A673 (cell line): ENCODE measurements at places on chromosomes 16 and 17.

DNA sequence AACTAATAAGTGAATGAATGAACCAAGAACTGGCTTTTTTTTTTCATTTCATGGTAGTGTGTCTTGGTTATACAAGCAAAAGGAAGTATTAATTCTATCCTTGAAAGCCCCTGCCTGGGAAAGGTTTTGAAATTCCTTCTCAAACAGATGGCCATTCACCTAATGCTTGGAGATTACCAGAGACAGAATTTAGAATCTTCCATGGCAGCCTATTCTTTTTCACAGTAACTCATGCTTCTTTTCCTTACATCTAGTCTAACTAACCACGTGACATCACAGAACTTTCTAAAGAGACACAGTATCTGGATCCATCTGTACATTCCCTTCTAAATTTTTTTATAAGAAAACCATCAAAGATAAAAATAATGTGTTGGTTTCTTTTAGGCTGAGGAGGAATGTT lies 151.6 kb downstream of the FTO start:
- H3K4me1 ChIP-seq = no peaks in the 10 kb centered on the region
- no peak for DNase-seq
- H3K27me3 ChIP-seq = no peaks in the 10 kb centered on the region
- no peaks in the 10 kb centered on the region for H3K36me3 ChIP-seq

DNA sequence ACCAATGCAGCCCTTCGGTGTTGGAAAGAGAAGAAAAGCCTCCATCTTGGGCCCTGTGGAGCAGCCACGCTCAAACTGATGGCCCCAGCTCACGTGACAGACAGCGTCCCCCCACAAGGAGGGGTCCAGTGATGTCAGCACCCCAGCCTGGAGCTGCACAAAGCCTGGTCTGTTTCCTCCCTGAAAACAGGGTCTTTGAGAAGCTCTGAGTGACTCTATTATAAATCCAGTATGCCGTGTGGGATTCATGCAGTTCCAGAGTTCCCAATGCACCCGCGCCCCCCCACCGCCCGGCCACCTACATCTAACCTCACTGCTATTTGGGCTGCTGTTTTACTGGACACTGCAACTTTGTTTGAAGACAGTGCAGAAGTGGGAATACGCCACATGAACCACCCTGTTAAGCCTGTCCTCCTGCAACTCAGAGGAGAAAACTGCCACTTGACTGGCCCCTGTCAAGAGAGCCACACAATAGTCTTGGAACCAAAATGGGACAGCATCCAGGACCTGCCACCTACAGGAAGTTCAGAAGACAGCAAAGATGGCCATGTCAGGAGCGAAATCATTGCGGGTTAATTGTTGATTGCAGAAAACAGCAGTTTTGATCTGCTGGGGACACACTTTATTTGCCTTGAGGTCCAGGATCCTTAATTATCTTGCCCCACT lies 33.1 kb downstream of the PMP22 start:
- no peak overlapping the region for H3K4me3 ChIP-seq
- H3K27ac ChIP-seq = no peak overlapping the region
- no peaks in the 10 kb centered on the region for H3K36me3 ChIP-seq

DNA sequence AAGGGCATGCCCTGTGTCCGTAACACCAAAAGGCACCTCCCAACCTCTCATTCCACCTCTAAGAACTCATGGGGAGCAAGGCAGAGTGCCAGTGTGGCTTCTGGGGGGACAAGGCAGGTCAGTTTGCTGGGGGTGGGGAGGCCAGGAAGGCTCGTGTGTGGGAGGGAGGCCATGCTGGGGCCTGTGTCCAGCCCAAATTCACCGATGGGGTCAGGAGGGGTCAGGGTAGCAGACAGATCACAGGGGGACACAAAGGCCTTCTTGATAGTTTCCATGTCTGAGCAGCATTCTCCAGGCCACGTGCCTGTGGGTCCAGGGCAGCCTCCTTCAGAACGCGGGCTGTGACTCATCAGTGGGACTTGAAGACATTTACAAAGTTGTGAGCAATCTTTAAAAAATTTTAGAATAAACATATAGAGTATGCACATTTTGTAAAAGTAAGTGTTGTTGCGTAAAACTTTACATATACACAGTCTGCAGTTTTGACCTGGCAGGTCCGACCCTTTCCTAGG lies 20.9 kb downstream of the SPACA3 start:
- H3K4me3 ChIP-seq = no peak overlapping the region
- no peaks in the 10 kb centered on the region for H3K27me3 ChIP-seq
- H3K4me1 ChIP-seq = no peaks in the 10 kb centered on the region
- H3K27ac ChIP-seq = no peak overlapping the region
- no peaks in the 10 kb centered on the region for H3K36me3 ChIP-seq

- no peaks in the 10 kb centered on the region for H3K36me3 ChIP-seq
- no peaks in the 10 kb centered on the region for H3K4me1 ChIP-seq
- H3K27me3 ChIP-seq = no peaks in the 10 kb centered on the region
Measured at GRCh38 chr16:30110661-30111060, 2.7 kb downstream of the GDPD3 start.

DNA sequence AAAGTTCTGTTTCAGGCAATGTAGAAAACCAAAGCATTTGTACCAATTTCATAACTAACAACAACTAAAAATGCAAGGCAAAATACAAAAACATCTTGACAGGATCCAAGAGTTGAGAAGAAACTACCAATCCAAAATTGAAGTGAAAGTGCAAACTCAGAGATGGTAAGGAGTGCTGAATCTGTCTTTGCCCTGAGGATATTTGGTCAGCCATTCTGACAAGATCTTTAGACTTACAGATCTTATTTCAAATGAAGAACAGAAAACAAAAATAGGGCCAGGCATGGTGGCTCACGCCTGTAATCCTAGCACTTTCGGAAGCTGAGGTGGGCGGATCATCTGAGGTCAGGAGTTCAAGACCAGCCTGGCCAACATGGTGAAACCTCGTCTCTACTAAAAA lies 412.8 kb downstream of the ZFHX3 start:
- H3K27ac ChIP-seq = no peak overlapping the region
- H3K27me3 ChIP-seq = no peaks in the 10 kb centered on the region
- H3K36me3 ChIP-seq = no peaks in the 10 kb centered on the region
- H3K4me1 ChIP-seq = no peaks in the 10 kb centered on the region
- H3K4me3 ChIP-seq = no peak overlapping the region

- DNase-seq = no peak
- no peak overlapping the region for H3K4me3 ChIP-seq
- H3K27ac ChIP-seq = no peak overlapping the region
- H3K27me3 ChIP-seq = no peaks in the 10 kb centered on the region
- H3K4me1 ChIP-seq = no peaks in the 10 kb centered on the region
Measured at GRCh38 chr16:17154981-17155380, 315.8 kb downstream of the XYLT1 start.

- H3K27me3 ChIP-seq = no peaks in the 10 kb centered on the region
- no peaks in the 10 kb centered on the region for H3K4me1 ChIP-seq
- DNase-seq = peak; percentile 22
- peak overlapping the region; percentile 75 for H3K27ac ChIP-seq
Measured at GRCh38 chr16:1781758-1782407, 488 bp downstream of the SPSB3 start.

GRCh38 chr16:66512272-66513110 lies 37.4 kb downstream of the TK2 start:
- DNase-seq = no peak
- H3K4me3 ChIP-seq = no peak overlapping the region
- peaks cover 11% of the 10 kb centered on the region for H3K4me1 ChIP-seq
- no peaks in the 10 kb centered on the region for H3K36me3 ChIP-seq
- H3K27me3 ChIP-seq = no peaks in the 10 kb centered on the region

DNA sequence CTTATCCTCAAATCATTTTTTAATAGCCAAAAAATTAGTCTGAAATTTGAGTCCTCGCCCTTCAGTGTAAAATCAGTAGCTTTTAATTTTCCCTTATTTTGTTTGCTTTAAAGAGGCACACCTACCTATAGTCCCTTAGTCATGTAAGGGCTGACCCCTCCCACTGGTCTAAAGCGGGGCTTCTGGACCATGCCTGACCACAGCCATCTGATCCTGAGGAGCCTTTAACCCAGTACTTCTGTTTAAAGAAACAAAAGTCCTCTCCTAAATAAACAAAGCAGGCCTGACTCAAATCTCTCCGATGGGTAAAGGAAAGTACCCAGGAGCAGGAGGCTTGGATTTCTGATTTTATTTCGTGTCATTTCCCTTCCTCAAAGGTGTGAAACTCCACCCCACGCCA lies 92.0 kb upstream of the CCL2 start:
- no peaks in the 10 kb centered on the region for H3K4me1 ChIP-seq
- peaks cover 5% of the 10 kb centered on the region for H3K27me3 ChIP-seq
- no peak overlapping the region for H3K4me3 ChIP-seq
- no peak overlapping the region for H3K27ac ChIP-seq

- H3K27ac ChIP-seq = no peak overlapping the region
- peaks cover 18% of the 10 kb centered on the region for H3K4me1 ChIP-seq
- no peak for DNase-seq
- no peak overlapping the region for H3K4me3 ChIP-seq
Measured at GRCh38 chr16:66900721-66901441, 17.8 kb downstream of the CDH16 start.

- H3K27me3 ChIP-seq = no peaks in the 10 kb centered on the region
- peaks cover 14% of the 10 kb centered on the region for H3K4me1 ChIP-seq
- H3K4me3 ChIP-seq = no peak overlapping the region
- H3K27ac ChIP-seq = no peak overlapping the region
- no peak for DNase-seq
Measured at GRCh38 chr17:3896108-3896967, 3.5 kb upstream of the CAMKK1 start.

DNA sequence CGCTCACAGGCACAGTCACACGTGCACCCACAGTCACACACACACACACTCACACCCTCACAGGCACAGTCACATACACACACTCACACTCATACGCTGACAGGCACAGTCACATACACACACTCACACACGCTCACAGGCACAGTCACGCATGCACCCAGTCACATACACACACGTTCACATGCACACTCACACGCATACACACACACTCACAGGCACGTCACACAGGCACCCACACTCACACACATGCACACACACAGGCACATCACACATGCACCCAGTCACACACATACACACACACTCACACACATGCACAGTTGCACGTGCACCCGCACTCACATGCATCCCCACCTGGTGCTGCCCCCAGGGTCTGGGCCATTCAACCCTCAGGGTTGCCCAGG lies 46.1 kb upstream of the CBFA2T3 start:
- no peak for DNase-seq
- H3K36me3 ChIP-seq = no peaks in the 10 kb centered on the region
- no peak overlapping the region for H3K4me3 ChIP-seq
- peaks cover 43% of the 10 kb centered on the region for H3K27me3 ChIP-seq

DNA sequence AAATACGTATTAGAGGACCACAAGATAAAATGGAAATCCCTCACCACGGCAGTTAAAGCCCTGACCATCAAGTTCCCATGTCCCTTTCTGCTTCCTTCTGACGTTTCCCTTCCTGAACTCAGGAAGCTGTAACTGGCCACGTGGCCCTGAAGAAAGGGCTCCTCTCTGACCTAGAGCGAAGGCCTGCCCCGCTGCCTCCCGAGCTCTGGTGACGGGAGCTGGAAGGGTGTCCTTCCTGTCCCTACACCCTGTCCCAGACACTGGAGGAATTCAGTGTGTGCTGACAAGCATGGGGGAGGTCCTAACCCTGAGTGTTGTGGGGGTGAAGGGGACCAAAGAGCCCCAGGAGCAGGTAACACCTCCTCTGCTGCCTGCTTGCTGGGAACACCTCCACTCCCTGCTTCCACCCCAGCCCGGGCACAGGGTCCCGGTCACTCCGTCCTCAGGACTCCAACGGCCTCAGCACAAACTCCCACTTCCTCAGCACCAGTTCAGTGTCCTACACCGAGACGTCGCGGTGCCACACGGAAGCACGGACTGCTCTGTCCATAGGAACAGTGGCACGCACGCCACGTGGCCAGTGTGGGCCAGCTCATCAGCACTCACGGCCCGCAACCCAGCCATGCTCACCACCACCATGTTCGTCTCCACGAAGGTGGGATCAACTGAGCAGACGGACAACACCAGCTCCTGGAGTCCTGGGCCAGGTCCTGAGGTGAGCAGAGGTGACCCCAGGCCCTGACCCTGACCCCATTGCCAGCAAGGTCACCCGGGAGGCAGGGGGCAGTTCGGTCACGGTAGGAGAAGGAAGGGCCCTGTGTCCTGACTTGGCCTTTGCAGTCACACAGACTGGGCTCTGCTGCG lies 16.9 kb downstream of the TMEM235 start:
- no peaks in the 10 kb centered on the region for H3K27me3 ChIP-seq
- no peak overlapping the region for H3K27ac ChIP-seq

GRCh38 chr16:88920618-88921590 lies 54.4 kb upstream of the PABPN1L start:
- peak; percentile 91 for DNase-seq
- H3K4me1 ChIP-seq = peaks cover 55% of the 10 kb centered on the region
- H3K36me3 ChIP-seq = no peaks in the 10 kb centered on the region
- no peak overlapping the region for H3K4me3 ChIP-seq
- no peaks in the 10 kb centered on the region for H3K27me3 ChIP-seq

DNA sequence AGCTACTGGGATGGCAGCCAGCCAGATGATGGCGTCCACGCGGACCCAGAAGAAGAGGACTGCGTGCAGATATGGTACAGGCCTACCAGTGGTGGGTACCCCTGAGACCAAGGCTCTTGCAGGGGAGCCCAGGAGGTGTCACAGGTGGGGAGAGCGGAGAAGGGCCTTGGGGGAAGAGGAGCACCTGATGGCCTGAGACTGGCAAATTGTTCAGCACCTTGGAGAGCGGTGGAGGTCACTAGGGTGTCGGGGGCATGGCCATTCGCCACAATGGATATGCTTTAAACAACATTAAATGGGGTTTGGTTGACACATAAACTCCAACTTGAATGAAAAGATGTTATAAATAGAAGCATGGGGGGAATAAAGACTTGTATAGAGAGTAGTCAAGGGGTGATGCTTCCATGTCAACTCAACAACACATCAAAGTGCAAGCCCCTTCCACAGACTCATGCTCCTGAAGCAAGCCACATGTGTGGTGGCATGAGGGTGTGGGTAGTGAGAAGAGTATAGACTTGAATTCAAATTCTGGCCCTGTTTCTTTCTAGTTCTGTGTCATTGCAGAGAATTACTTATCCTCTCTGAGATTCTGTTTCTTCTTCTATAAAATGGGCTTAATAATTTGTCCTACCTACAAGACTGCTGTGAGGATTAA lies 22.2 kb downstream of the CLEC19A start:
- no peak overlapping the region for H3K27ac ChIP-seq
- no peak overlapping the region for H3K4me3 ChIP-seq

DNA sequence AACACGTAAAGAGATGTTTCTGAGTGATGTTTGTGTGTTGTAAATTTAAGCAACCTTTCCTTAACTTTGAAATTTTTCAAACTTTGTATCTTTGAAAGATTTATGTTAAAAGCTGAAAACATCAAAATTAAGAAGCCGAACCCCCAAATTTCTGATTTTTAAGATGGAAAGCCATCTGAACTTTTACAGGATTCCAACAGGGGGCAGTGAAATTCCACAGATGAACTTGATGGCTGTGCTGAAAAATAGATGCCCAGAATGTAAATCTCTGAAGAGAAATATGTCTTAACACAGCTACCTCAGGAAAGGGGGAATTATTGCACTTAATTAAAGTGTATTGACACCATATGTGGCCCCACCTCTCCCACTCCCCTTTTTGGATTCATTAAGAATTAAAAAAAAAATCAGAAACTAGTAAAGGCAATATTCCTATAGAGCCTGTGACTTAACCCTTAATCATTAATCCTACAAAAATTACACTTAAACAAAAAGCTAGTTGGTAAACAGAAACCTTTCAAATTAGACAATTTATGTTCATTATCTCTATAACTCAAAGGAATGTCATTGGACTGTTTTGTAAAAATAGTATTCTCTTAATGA lies 597.9 kb downstream of the KCNJ2 start:
- no peak overlapping the region for H3K27ac ChIP-seq
- no peak overlapping the region for H3K4me3 ChIP-seq
- H3K4me1 ChIP-seq = no peaks in the 10 kb centered on the region
